Endodermal cell (in vitro differentiated cells): ENCODE measurements at places on chromosomes 13 and 19.

DNA sequence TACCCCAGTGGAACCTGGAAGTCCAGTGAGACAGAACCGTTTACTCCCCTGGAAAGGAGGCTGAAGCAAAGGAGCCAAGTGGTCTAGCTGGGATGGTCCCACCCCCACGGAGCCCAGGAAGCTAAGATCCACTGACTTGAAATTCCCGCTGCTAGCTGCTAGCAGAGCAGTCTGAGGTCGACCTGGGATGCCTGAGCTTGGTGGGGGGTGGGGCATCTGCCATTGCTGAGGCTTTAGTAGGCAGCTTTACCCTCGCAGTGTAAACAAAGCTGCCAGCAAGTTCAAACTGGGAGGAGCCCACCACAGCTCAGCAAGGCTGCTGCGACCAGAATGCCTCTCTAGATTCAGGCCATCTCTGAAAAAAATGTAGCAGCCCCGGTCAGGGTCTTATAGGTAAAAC is 437.0 kb downstream of the SUCLA2 start:
- H3K27ac ChIP-seq: no peak overlapping the region
- H3K36me3 ChIP-seq: no peaks in the 10 kb centered on the region
- H3K4me3 ChIP-seq: peak overlapping the region; percentile 35
- H3K4me1 ChIP-seq: no peaks in the 10 kb centered on the region

DNA sequence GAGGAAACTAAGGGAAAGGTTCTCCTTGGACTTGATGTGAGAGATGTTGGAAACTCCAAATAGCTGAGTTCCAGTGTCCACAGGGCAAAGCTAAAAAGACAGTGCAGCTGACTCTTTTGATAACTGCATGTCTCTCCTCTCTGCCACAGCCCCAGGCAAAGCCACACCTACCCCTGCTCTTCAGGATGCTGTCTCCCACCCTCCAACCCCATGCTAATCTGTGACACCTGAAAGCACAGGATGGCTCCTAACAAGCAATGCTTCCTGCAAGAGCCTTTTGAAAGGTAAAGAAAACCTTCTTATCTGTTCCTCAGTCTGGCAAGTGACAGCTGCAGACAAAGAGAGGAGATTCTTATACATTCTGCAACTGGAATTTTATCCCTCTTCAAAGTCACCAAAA is 14.5 kb downstream of the SLC46A3 start:
- H3K4me3 ChIP-seq: peak overlapping the region; percentile 38
- H3K36me3 ChIP-seq: peaks cover 27% of the 10 kb centered on the region
- H3K27ac ChIP-seq: no peak overlapping the region

DNA sequence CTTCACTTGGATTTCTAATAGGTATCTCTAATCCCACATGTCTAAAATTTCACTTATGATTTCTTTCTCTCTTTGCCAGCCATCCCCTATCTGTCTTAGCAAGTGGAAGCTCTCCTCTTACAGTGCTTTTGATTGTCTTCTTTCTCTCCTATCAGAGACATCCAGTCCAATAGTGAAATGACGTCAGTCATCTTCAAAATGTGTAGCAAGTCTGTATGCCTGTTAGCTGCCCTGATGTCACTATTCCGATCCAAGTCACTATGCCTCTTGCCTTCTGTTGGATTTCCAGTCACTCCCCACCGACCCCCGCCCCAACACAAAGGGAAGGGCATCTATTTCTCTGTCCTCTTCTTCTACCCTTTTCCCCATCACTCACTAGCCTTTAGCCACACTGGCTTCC is 96.4 kb downstream of the WASF3 start:
- no peak overlapping the region for H3K27ac ChIP-seq
- no peak overlapping the region for H3K4me3 ChIP-seq
- peaks cover 4% of the 10 kb centered on the region for H3K4me1 ChIP-seq
- no peaks in the 10 kb centered on the region for H3K36me3 ChIP-seq

DNA sequence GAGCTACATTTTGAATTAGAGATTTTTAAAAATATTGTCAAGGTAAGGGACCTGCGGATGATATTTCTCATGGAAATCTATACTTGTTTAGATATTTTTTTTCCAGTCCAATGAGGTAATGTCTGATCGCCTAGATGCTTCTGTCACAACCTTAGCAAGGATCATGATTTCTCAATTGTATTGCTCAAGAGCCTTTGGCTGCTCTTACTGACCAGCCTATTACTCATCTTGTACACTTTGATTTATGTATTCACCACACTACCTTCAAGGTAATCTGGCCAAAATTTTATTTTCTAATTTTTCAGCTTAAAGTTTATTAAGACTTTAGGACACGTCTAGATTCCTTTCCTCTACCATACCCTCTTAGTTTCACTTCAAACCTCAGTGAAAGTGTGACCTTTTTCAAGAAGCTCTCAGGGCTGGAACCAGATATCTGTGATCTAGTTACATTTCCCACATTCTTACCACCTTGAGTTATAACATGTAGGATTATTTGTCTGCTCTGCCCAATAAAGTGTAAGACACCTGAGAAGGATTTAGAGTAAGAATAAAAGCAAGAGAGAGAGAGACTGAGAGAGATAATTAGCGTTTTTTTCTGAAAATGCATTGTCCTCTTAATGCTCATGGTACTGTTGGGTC is 197.1 kb downstream of the ITGBL1 start:
- H3K4me3 ChIP-seq: no peak overlapping the region
- no peak for DNase-seq
- H3K4me1 ChIP-seq: no peaks in the 10 kb centered on the region
- H3K36me3 ChIP-seq: no peaks in the 10 kb centered on the region
- H3K27ac ChIP-seq: no peak overlapping the region

- no peak overlapping the region for H3K27ac ChIP-seq
- DNase-seq: no peak
- H3K27me3 ChIP-seq: no peaks in the 10 kb centered on the region
- H3K4me1 ChIP-seq: peaks cover 7% of the 10 kb centered on the region
- H3K36me3 ChIP-seq: no peaks in the 10 kb centered on the region
Measured at GRCh38 chr13:46168341-46168740, 13.6 kb downstream of the LCP1 start.

DNA sequence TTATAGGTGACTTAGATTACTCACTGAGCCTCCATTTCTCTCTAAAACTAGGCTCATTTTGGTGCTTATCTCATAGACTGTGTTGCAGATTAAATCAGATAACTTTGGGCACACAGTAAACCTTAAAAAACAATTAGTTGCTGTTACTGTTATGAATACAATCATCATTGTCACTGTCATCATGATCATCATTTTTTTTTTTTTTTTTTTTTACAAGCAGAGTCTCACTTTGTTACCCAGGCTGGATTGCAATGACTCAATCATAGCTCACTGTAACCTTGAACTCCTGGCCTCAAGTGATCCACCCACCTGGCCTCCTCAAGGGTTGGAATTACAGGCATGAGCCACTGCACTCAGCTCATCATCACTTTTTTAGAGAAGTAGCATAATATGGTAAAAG is 60.0 kb downstream of the VWA8 start:
- H3K36me3 ChIP-seq: peaks cover 5% of the 10 kb centered on the region
- H3K27ac ChIP-seq: no peak overlapping the region
- H3K4me3 ChIP-seq: no peak overlapping the region
- DNase-seq: no peak
- no peaks in the 10 kb centered on the region for H3K27me3 ChIP-seq

GRCh38 chr19:49876422-49877019 is 634 bp downstream of the AKT1S1 start:
- H3K4me1 ChIP-seq: no peaks in the 10 kb centered on the region
- peaks cover 26% of the 10 kb centered on the region for H3K36me3 ChIP-seq
- no peaks in the 10 kb centered on the region for H3K27me3 ChIP-seq
- peak overlapping the region; percentile 96 for H3K4me3 ChIP-seq
- H3K27ac ChIP-seq: peak overlapping the region; percentile 96

DNA sequence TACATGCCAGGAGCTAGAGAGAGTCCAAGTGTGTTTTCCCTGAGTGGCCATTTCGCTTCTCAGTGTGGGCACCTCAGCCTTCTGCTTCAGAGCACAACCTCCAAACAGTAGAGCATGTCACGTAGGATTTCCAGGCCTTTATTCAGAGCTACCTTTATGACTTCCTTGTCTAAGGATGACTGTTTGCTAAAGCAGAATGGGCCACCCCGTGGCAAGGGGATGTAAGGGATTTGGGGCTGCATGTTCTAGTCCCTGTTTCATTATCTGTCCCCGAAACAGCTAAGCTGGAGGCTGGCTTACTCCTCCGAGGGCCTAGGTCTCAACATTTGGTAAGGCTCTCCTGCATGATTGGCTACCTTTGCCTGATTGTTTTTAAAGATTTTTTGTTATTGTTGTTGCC is 6.0 kb downstream of the RNASEH2B start:
- H3K27ac ChIP-seq: no peak overlapping the region
- no peaks in the 10 kb centered on the region for H3K36me3 ChIP-seq
- H3K4me1 ChIP-seq: peaks cover 24% of the 10 kb centered on the region

GRCh38 chr19:29001141-29001581 is 211.8 kb downstream of the UQCRFS1 start:
- H3K4me3 ChIP-seq: no peak overlapping the region
- H3K27me3 ChIP-seq: no peaks in the 10 kb centered on the region
- H3K27ac ChIP-seq: no peak overlapping the region
- no peaks in the 10 kb centered on the region for H3K36me3 ChIP-seq
- no peak for DNase-seq

DNA sequence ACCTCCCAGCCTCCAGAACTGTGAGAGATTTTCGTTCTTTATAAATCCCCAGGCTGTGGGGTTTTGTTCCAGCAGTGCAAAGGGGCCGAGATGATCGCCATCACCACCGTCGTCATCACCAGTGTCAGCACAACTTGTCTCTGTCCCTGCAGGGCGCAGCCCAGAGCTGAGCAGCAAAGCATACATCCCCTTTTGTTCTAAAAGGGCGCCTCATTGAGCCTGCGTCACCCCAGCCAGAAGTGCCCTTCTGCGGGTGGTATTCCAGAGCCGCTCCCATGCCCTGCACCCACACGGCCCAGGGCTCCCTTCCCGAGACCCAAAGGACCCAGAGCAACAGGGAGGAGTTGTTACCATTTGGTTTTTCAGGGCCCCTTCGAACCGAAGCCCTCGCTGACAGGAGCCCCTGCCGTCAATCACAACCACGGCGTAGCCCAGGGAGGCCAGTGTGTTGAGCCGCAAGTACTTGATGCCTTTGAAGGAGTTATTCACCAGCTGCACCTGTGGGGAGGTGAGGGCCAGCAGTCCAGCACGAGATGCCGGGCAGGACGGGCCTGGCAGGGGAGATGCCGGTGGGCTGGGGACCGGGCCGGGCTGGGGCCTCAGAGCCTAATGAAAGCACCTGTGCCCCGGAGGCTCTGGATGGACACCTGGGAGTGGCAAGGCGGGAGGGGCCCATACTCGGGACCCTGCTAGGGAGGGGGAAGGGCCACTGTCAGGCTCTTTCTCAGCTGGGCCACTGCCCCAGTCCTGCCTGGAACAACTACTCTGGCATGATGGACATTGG is 14.4 kb upstream of the MYDGF start:
- H3K4me1 ChIP-seq: no peaks in the 10 kb centered on the region
- H3K27ac ChIP-seq: no peak overlapping the region
- DNase-seq: no peak
- H3K4me3 ChIP-seq: no peak overlapping the region

- no peak overlapping the region for H3K4me3 ChIP-seq
- H3K27ac ChIP-seq: peak overlapping the region; percentile 53
- no peaks in the 10 kb centered on the region for H3K27me3 ChIP-seq
- H3K4me1 ChIP-seq: no peaks in the 10 kb centered on the region
- H3K36me3 ChIP-seq: peaks cover 5% of the 10 kb centered on the region
Measured at GRCh38 chr19:10751109-10751953, 33.5 kb downstream of the DNM2 start.

DNA sequence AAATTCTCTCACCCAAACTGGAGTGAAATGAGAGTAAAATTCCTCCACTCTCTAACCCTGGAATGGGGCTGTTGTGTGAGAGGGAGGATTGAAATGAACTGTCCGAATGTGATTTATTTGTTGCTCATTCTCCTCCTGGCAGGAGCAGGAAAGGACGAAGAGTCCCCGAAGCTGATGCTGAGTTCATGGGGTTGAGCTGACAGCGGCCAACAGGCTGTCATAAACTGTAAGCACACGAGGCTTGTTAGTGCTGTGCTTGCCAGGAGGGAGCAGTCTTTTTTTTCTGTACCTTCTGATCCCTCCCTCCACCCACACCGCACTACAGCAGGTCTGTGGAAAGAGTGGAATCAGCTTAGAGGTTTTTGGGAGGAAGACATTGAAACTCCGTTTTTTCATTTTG is 33.1 kb upstream of the ZNF331 start:
- no peak for DNase-seq
- peaks cover 3% of the 10 kb centered on the region for H3K4me1 ChIP-seq
- H3K27me3 ChIP-seq: no peaks in the 10 kb centered on the region

GRCh38 chr13:26628706-26629105 is 71.2 kb downstream of the WASF3 start:
- H3K4me1 ChIP-seq: no peaks in the 10 kb centered on the region
- no peak overlapping the region for H3K4me3 ChIP-seq
- H3K27me3 ChIP-seq: no peaks in the 10 kb centered on the region
- H3K27ac ChIP-seq: no peak overlapping the region
- peak; percentile 64 for DNase-seq

GRCh38 chr19:12603714-12604113 is 6.9 kb downstream of the ZNF490 start:
- H3K27ac ChIP-seq: no peak overlapping the region
- no peak overlapping the region for H3K4me3 ChIP-seq
- no peak for DNase-seq
- H3K36me3 ChIP-seq: peaks cover 36% of the 10 kb centered on the region

GRCh38 chr19:50333737-50334617 is 4.8 kb upstream of the KCNC3 start:
- DNase-seq: peak; percentile 48
- no peaks in the 10 kb centered on the region for H3K4me1 ChIP-seq
- no peaks in the 10 kb centered on the region for H3K36me3 ChIP-seq
- H3K27ac ChIP-seq: peak overlapping the region; percentile 85
- no peaks in the 10 kb centered on the region for H3K27me3 ChIP-seq
- peak overlapping the region; percentile 83 for H3K4me3 ChIP-seq

- H3K4me3 ChIP-seq: no peak overlapping the region
- no peaks in the 10 kb centered on the region for H3K27me3 ChIP-seq
- DNase-seq: no peak
- H3K4me1 ChIP-seq: peaks cover 3% of the 10 kb centered on the region
- H3K36me3 ChIP-seq: no peaks in the 10 kb centered on the region
- peak overlapping the region; percentile 58 for H3K27ac ChIP-seq
Measured at GRCh38 chr13:51778392-51778791, 25.6 kb downstream of the DHRS12 start.

GRCh38 chr13:93848247-93848646 is 621.6 kb downstream of the GPC6 start:
- no peak for DNase-seq
- no peaks in the 10 kb centered on the region for H3K36me3 ChIP-seq
- no peak overlapping the region for H3K4me3 ChIP-seq
- H3K27ac ChIP-seq: no peak overlapping the region

DNA sequence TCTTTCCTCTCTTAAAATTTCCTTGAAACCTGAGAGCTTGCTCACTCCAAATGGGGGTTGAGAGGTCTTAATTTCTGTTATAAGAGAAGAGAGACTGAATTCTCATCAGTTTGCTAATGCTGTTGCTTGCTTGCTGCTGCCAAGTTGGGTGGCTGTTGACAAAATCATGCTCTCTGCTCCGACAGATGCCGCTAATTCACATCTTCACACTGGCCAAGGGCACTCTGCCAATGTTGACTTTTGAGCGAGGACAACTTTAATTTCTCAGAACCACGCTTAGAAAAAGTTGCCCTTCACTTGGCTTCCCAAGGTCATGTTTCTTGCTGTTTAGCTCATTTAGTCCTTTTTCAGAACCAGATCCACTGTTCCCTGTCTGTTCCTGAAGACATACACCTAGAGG is 402.9 kb downstream of the HS6ST3 start:
- H3K27ac ChIP-seq: no peak overlapping the region
- H3K4me1 ChIP-seq: no peaks in the 10 kb centered on the region
- no peaks in the 10 kb centered on the region for H3K27me3 ChIP-seq
- H3K4me3 ChIP-seq: no peak overlapping the region

GRCh38 chr13:22447132-22447886 is 733.5 kb upstream of the SGCG start:
- DNase-seq: peak; percentile 73
- H3K36me3 ChIP-seq: no peaks in the 10 kb centered on the region
- peaks cover 8% of the 10 kb centered on the region for H3K4me1 ChIP-seq
